ENCODE measurements at places on chromosomes 1 and 21.

- peak; percentile 40 for DNase-seq
These were observed 18.0 kb downstream of the KIAA0319L start for GRCh38 chr1:35539073-35539823.

DNA sequence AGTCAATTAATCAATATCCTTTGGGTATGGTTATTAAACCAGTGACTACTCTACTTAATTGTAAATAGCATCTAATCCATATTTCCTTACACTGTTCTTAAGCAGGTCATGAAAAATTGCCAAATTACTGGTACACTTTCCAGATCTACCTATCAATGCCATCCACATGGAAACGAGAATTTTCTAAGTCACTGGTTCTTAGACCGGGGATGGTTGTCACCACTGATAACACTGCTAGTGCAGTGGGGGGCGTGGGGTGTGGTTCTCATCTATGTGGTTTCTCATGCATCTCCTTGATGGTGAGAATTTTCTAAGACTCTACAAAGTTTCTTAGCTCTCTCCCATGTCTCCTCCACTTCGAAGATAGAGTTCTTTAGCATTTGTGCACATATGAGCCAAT lies 63.7 kb upstream of the COG2 start:
- DNase-seq: no peak

DNA sequence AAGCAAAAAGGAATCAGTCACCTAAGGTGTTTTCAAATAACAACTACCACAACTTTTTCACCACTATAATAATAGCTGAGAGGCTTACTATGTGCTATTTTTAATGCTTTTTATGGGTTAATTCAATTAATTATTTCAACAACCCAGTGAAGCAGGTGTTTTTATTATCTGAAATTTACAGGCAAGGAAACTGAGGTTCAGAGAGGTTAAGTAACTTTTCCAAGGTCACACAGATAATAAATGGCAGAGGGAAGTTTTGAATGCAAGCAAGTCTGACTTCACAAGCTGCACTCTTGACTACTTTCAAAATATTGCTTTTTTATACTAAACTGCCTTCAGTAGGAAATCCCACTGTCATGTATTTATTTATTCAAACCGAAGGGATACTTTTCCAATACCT lies 4.2 kb upstream of the TMEM183A start:
- DNase-seq: no peak

- peak; percentile 68 for DNase-seq
These were observed 130.0 kb upstream of the KCNJ15 start for GRCh38 chr21:38126666-38127303.

- no peak for DNase-seq
These were observed 68.0 kb downstream of the FAAP20 start for GRCh38 chr1:2126331-2127186.

- DNase-seq: no peak
These were observed 30.1 kb downstream of the ABCG1 start for GRCh38 chr21:42248783-42249597.

DNA sequence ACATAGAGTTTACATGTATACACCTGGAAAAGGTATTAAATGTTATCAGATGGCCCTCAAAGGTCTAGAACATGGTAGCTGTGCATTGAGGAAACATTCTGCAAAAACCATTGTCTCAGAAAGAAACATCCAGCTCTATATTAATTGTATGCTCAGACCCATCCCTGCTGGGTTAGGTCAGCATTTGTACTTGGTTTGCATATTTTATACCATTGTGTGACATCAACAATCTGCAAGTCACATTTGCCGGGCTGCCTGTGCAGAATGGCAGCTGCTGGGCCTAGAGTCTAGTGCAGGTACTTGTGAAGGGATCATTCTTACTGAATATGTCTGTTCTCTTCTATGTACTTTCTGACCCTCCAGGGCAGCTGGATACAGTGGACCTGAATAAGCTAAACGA lies 43.9 kb upstream of the LAMC2 start:
- no peak for DNase-seq

DNA sequence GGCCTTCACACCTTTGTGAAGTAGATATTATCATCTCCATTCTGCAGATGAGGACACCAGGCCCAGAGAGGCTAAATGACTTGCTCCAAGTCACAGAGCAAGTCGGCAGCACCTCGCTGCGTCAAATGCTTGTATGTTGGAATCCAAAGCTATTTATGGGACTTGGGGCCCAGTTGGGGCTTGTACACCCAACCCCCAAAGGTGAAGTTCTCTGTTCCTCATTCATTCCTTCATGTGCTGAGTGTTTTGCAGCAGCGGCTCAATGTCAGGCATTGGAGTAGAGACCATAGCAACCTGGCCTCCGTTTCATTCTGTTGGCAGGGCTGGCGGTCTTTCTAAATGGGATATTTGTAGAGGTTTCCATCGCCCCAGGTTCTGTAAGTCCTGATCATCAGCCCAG lies 113.4 kb upstream of the SLC25A33 start:
- no peak for DNase-seq

DNA sequence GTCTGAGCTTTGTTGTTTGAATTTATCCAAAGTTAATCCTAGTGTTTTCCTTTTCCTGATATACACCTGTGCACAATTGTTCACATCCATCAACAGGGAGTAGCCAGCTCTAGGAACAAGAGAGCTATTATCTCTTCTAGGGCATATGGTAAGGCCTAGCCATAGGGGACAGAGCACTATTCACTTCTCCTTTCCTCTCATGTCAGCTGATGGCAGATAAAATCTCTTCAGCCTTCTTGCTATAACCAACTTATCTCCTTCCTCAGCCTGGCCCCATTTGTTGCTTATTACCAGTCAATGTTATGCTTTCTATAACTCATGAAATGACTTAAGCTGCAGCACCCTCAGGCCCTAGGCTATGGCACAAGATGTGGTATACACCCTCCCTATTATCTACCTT lies 38.9 kb downstream of the PATJ start:
- DNase-seq: no peak

DNA sequence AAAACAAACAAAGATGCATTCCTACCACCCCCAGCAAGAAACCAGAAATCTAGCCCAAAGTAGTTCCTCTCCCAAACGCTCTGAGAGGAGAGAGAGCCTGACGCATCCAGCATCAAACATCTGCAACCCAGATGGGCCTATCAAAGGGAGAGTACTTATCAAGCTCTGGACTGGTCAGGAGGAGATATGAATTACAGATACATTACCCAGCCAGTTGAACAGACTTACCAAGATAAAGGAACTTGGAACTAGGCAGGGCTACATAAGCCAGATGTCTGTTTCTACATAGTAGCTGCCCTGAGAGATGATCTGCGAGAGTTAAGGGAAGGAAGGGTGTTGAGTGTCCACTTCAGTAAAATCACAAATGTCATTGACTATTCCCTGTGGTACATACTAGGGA lies 138.4 kb downstream of the PAPPA2 start:
- DNase-seq: no peak

DNA sequence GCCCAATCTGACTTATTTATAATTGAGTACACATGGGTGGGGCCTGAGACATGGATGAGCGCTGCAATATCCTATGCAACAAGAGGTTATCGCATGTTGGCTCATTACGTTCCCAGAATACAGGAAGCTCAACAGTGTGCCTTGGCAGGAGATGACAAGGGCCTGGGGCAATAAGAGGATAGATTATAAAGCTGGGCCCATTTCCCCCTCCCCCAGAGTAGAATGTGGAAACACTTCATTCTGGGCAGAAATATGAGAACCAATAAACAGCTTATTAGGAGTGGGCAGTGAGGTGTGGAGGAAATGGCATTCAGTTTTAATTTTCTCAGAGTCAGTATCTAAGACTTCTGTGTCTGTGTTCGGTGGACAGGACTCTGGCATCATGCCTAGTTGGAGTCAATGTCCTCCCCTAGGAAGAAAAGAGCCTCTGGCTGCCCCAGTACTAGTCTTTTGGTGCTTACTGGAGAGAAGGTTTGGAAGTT lies 92.8 kb downstream of the PIK3R3 start:
- DNase-seq: peak; percentile 62

DNA sequence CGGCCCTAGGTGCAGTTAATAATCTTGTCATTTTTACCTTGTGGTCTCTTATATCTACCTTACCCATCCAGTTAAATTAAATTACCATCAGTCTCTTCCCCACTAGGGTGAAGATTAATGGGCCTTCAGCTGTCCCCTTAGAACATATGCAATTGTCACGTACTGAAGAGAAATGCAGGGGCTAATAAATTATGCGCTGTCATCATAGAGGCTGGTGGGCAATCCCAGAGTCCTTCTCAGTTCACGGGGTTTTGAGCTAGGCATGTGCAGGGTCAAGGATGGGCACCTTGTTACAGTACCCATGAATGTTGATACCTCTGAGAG lies 35.8 kb downstream of the HLX start:
- DNase-seq: no peak
